ENCODE measurements at places on chromosomes 7 and 10. TPM values are rescaled to one million over a fixed set of nuclear protein-coding genes. Genes with fewer than 3 reads are reported as not detected.

The MRPL32 gene
- 88.3 TPM for total RNA-seq

The GNAT3 gene
- total RNA-seq: not detected

The SEPTIN14 gene
- not detected for total RNA-seq

The SP8 gene
- not detected for total RNA-seq

The BAMBI gene
- 24.8 TPM for total RNA-seq

The SFMBT2 gene
- total RNA-seq: 11.8 TPM

The GRID1 gene
- not detected for total RNA-seq

The LAMB1 gene
- total RNA-seq: 169 TPM

The TLX1 gene
- not detected for total RNA-seq

The NFKB2 gene
- total RNA-seq: 29.8 TPM

DNA sequence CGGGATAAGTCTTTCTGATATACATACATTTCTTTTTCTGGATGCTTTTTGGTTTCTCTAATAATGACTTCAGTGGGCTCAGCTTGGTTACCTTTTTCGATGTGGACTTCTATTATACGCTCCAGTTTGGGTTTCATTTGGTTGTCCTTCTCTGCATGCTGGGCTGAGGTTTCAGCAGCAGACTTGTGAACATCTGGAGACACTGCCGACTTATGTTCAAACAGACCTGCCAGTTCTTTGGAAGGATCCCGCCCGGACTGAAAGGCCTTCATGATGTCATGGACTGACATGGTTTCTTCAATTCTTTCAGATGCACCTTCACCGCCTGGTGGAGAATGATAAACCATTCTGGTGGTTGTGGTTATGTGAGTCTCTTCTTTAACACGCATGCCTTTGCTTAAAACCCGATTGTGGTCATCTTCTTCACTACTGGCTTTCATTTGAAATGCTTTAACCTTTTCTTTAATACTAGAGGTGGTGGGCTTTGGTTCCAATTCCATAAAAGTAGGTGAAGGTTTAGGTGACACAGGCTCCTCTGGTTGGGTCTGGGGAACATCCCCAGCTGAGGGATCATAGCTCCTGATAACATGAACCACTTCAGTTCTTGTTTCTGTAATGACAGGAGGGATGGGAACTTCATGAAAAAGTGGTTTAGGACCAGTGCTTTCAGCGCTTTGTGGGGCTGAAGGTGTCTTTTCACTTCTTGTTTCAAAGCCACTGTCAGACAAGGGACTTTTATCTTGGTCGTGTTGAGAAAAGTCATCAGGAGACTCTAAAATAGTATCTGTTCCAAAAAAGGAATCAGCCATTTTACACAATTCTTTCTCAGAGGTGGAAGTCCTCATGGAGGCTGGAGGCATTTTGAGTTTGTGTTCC lies 167.7 kb upstream of the CCDC6 start:
- no peaks in the 10 kb centered on the region for H3K4me1 ChIP-seq
- H3K4me3 ChIP-seq: no peak overlapping the region
- H3K27ac ChIP-seq: no peak overlapping the region

DNA sequence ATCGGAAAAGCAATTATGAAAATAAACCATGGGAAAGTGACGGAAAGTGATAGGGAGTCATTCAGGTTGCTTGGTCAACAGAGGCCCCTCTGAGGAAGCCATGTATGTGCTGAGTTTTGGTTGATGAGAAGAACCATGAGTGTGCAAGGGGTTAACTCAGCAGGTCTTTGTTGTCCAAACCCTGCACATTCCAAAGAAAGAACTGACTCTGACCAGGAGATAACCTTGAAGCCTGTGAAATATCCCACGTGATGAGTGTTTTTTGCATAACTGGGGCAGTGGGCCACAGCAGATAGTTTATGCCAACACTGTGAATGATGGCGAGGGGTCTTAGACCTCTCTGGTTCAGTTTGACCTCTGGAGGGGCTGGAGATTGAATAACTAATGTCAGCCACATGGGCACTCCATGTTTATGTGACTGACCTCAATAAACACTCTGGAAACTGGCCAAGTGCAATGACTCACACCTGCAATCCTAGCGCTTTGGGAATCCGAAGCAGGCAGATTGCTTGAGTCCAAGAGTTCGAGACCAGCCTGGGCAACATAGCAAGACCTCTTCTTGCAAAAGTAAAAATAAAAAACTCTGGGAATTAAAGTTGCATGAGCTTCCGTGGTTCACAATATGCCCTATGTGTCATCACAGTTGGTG lies 154.0 kb upstream of the FOXK1 start:
- H3K36me3 ChIP-seq: no peaks in the 10 kb centered on the region
- no peak overlapping the region for H3K27ac ChIP-seq
- peaks cover 30% of the 10 kb centered on the region for H3K27me3 ChIP-seq
- no peak for DNase-seq
- H3K4me3 ChIP-seq: no peak overlapping the region

DNA sequence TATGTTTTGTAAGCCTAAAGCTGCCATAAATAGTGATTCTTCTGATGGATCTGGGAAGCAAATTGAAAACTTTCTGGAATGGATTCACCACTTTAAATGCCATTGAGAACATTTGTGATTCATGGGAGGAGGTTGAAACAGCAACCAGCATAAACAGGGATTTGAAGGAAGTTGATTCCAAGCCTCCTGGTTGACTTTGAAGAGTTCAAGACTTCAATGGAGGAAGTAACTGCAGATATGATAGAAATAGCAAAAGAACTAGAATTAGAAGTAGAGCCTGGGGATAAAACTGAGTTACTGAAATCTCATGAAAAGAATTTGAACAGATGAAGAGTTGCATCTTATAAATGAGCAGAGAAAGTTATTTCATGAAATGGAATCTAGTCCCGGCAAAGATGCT lies 99.2 kb downstream of the LRRC4 start:
- no peak for DNase-seq
- no peaks in the 10 kb centered on the region for H3K27me3 ChIP-seq
- H3K27ac ChIP-seq: no peak overlapping the region
- no peak overlapping the region for H3K4me3 ChIP-seq

DNA sequence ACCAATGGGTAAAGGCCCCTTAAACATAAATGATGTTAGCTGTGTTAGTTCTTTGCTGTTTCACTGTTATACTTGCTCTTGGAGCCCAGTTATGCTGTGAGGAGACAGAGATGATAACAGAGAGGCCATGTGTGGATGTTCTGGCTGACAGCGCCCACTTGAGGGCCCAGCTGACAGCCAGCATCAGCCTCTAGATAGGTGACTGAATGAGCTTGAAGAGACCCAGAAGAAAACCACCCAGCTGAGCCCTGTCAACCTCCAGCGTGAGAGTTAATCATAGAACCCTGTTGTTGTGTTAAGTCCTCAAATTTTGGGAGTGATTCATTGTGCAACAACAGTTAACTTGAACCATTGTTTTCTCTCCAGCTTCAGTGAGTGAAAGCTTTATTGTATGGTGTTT lies 91.7 kb downstream of the GLRX3 start:
- H3K36me3 ChIP-seq: no peaks in the 10 kb centered on the region
- no peak for DNase-seq
- H3K4me3 ChIP-seq: no peak overlapping the region
- no peaks in the 10 kb centered on the region for H3K27me3 ChIP-seq
- H3K27ac ChIP-seq: no peak overlapping the region
- H3K4me1 ChIP-seq: no peaks in the 10 kb centered on the region

DNA sequence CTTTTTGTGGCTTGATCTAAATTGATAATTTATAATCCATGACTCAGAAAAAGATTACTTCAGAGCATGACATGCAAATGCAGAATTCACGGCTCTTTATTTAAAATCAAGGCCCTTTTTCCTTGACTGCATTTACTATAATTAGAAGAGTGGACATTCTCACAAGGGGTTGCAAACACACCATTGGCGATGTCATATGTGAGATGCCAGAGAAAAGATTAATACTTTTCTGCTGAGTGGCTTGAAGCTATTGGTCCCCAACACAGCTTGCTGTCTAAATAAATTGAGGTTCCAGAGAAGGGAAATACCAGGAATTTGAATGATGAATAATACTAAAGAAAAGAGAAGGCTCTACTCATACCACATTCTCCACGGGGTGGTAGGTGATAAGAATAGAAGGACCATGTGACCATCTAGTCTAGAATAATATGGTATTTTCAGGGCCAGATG lies 78.7 kb upstream of the ARID5B start:
- no peaks in the 10 kb centered on the region for H3K36me3 ChIP-seq
- DNase-seq: peak; percentile 9
- no peak overlapping the region for H3K4me3 ChIP-seq
- no peak overlapping the region for H3K27ac ChIP-seq

- H3K27ac ChIP-seq: peak overlapping the region; percentile 88
- H3K4me1 ChIP-seq: peaks cover 14% of the 10 kb centered on the region
- no peaks in the 10 kb centered on the region for H3K36me3 ChIP-seq
- peak overlapping the region; percentile 96 for H3K4me3 ChIP-seq
- no peaks in the 10 kb centered on the region for H3K27me3 ChIP-seq
Observed at GRCh38 chr10:102645388-102645740, 1.1 kb downstream of the TRIM8 start.

DNA sequence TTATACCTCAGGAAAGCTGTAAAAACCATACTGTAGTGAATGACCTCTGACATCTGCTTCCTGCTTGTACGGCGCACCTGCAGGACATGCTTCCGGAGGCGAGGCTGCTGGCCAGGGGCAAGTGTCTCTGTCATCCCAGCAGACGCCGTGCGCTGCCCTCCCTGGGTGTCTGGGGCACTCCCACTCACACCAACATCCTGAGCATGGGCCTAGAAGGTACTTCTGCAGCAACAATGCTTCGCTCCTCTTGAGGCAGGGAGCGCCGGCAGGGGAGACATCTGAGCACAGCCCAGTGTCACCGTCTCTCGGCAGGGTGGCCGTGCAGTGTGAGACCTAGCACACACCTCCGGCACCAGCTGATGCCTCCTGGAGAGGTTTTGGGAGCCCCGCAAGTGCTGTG lies 269.2 kb downstream of the MAD1L1 start:
- no peak for DNase-seq
- no peaks in the 10 kb centered on the region for H3K36me3 ChIP-seq
- H3K4me3 ChIP-seq: no peak overlapping the region
- no peaks in the 10 kb centered on the region for H3K4me1 ChIP-seq
- H3K27ac ChIP-seq: no peak overlapping the region

DNA sequence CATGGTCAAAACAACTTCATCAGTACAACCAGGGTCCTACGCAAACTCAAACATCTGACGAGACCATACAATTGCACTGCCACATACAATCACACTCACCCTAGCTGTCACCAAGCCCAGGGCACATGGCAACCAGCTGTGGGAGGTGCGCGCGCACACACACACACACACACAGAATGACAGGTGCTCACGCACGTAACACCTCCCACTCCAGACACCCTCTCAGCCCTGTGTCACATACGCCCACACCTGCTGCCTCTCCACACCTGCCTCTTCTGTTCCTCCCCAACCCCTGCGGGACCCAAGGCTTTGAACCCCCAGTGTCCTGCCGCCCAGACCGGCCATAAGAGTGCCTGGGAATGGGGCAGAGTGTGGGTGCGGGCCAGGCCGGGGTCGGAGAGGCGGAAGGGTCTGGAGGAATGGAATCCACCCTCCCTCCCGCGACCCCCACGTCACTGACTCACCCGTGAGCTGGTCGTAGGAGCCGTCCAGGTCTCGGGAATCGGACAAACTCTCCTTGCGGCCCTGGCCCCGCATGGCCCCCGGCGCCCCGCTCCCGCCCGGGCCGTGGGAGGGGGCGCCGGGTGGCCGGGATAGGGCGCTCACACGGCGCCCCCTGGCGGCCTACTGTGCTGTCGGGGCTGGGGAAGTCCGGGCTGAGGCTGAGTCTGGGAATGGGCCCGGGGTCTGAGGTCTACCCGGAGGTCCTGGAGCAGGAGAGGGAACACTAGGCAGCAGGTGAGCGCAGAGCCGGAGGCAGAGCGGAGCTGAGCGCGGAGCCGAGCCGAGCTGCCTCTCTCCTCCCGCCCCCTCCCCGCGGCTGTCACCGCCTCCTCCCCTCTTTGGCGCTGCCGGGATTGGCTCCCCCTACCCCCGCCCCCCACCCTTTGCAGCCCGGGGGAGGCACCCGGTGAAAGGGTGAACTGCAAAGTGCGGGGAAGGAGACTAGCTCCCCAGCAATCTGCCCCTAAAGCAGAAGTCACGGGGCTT lies at the start of gene KCNIP2:
TSS of gene KCNIP2 (minus strand) at position 769 of the 990 bp plus-strand sequence. CDS start at position 537, 232 bp downstream.
- H3K27me3 ChIP-seq: no peaks in the 10 kb centered on the region
- no peak within 1 kb of the TSS for H3K27ac ChIP-seq
- peak within 1 kb of the TSS; percentile 44 for H3K4me3 ChIP-seq
- H3K36me3 ChIP-seq: no peaks in the 10 kb centered on the region

DNA sequence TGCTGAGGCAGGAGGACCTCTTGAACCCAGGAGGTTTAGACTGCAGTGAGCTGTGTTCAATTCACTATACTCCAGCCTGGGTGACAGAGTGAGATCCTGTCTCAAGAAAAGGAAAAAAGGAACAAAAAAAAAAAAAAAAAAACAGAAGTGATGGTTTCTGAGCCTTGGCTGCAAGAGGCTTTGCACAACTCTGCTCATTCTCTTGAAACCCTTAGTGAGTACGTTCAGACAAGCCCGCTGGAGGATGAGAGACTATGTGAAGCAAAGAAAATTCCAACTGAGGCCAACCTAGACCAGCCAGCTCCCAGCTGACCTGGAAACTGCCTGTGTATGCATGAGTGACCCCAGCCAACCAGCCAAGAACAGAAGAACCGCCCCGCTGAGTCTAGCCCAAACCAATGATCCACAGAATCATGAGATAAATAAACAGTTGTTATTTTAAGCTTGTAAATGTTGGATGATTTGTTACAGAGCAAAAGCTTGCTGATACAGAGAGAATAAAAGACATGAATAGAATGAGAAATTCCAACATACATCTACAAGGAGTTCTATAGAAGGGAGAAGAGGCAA lies 50.6 kb upstream of the FZD9 start:
- no peaks in the 10 kb centered on the region for H3K4me1 ChIP-seq
- no peak for DNase-seq
- peaks cover 10% of the 10 kb centered on the region for H3K27me3 ChIP-seq
- H3K36me3 ChIP-seq: no peaks in the 10 kb centered on the region

DNA sequence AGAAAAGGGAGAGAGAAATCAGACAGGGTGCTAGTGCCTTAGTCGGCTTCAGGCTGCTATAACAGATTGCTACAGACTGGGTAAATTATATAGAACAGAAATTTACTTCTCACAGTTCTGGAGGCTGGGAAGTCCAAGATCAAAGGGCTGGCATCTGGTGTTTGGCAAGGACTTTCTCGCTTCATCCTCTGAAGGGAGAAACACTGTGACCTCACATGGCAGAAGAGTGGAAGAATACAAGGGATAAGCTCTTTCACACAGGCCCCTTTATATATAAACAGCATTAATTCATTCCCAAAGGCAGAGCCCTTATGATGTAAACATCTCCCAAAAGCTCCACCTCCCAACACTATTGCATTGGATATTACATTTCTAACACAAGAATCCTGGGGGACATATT lies 235.5 kb upstream of the INHBA start:
- no peak for DNase-seq
- peaks cover 12% of the 10 kb centered on the region for H3K4me1 ChIP-seq
- H3K27ac ChIP-seq: no peak overlapping the region
- H3K36me3 ChIP-seq: no peaks in the 10 kb centered on the region
- H3K27me3 ChIP-seq: no peaks in the 10 kb centered on the region
- no peak overlapping the region for H3K4me3 ChIP-seq

- no peaks in the 10 kb centered on the region for H3K27me3 ChIP-seq
- no peak overlapping the region for H3K4me3 ChIP-seq
- no peak overlapping the region for H3K27ac ChIP-seq
Observed at GRCh38 chr10:28375399-28376354, 72.8 kb upstream of the MPP7 start.

All from A673 (cell line).